ENCODE measurements at places on chromosomes 12 and 14.

DNA sequence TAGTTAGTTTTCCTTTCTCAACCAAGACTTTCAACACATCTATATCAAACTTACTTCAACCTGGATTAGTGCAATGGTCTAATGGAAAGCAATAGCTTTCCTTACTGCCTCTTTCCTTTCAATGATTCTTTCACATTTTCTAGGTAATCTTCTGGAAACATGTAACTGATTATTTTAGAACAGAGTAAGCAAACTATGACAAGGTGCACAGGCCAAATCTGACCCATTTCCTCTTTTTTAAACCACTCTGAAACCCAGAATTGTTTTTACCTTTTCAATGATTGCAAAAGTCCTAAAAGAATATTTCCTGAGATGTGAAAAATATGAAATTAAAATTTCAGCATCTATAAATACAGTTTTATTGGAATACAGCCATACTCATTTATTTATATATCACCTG is 81.6 kb upstream of the TMTC2 start:
- no peak for DNase-seq

GRCh38 chr12:1885082-1885596 is 33.3 kb downstream of the CACNA2D4 start:
- DNase-seq, result no peak

DNA sequence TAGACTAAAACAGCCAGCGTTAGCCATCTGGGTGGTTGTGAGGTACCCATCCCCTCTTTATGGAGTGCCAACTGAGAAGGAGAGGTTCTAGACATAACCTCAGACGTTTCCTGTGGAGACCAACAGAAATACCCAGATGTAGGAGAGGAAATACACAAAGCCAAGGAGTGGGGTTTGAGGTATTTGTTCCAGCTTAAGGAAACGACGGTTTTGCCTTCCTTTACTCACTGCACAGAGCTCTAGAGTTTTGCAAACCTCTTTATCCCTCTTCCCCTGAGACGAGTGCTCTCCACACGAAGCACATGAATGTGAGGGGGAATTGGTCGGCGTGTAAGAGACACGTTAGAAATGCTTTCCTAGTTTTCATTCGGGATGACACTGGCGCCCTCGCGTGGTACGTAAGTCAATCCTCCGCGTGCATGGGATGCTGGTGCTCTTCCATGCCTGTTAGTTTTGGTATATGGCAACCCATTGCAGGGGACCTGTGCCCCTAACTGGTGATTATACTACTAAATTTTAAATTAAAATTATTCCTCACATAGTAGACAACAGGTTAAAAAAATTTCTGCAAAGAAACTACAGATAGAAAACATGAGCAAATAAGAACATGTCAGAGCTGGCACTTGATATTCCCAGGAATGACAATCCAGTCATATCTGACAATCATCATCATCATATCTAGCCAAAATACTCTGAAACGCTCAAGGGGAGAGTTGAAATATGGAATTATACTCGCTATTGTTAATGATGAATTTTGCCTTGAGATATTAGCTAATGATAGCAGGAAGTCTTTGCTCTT is 121.7 kb downstream of the PPM1H start:
- peak; percentile 78 for DNase-seq

DNA sequence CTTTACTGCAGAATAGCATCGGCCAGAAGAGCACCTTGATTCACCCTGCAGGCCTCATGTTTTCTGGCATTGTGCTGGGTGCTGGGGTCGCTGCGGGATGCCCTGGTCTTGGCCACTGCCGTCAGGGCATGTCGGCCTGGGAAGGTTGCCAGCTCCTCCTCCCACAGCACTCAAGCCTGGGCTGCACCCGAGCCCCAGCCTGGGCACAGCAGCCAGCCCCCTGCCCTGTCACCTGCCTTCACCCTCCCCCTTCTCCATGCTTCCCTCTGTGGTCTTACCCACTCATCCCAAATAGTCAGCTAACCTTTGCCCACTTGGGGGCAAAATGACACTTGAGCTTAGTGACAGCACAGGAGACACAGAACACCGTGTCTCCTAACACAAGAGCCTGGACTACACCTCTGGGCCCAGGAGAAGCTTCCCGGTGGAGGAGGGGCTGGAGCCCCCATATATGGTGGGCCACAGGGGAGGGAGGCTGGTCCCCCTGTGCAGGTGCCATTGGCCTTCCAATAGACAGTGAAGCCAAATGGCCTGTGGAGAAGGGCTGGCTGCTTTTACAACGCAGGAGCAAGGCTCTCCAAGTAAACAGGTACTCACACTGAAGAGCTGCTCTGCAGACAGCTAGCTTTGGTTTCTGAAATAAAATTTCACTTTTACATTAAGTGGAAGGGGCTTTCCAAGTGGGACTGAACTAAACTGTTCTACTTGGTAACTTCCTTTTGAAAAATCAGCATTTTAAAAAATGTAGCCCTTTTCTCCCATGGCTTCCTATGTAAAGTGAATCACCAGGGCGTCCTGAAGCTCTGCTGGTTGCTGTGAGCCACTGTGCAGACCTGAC is 51.2 kb upstream of the AMN start:
- DNase-seq, result peak; percentile 55

- DNase-seq, result no peak
Observed at GRCh38 chr14:23168246-23168645, 15.2 kb downstream of the SLC7A8 start.

DNA sequence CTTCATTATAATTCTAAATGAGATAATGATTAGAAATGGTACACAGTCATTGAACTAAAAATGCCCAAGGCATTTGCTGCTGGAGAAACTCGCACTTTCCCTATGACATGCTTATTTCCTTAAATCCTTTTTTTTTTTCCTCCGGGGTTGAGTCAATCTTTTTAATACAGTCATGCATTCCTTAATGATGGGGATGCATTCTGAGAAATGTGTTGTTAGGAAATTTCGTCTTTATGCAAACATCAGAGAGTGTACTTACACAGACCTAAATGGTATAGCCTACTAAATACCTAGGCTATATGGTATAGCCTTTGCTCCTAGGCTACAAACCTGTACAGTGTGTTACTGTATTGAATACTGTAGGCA is 29.8 kb upstream of the DACT1 start:
- no peak for DNase-seq

DNA sequence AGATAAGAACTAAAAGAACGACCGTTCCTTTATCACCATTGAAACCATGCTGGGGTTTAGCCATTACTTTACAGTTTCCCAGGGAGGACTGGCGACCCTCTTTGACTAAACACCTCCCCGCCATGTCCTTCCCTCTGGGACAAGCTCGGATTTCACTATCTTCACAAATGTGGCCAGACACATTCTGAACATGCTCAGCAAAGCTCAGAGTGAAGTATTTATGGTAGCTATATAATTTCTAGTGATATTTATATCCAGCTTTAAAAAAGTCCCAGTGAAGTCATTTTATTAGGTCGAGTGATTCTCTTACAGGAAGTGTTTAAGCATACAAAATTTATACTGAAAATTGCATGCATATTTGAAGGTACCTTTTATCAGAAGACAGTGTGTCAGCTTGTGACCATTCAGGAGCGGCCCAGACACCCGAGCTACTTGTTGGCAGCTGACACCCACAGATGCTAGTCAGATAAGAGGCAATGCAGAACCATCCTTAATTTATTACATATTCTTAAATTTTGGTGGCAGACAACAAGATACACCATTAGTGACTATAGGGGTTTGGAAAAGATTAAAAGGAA is 36.8 kb downstream of the NIN start:
- DNase-seq, result no peak

DNA sequence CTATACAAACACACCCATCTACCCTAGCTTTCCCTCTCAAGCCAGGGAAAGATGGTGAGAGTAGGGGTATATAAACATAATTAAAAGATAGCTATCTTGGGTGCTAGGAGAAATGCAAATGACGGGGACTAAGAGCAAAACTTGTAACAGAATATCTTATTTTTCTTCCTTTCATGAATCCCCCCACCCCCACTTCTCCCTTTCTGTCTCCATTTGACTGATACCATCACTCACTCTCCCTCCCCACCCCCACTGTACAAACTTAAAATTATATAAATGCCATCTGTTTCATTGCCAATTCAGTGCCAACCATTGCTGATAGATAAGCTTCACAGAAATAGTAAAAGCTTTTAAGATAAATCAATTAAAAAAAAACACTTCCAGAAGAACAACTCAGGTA is 268.6 kb downstream of the SLC6A15 start:
- no peak for DNase-seq

- DNase-seq, result no peak
Observed at GRCh38 chr12:63068857-63069442, 82.1 kb downstream of the AVPR1A start.

DNA sequence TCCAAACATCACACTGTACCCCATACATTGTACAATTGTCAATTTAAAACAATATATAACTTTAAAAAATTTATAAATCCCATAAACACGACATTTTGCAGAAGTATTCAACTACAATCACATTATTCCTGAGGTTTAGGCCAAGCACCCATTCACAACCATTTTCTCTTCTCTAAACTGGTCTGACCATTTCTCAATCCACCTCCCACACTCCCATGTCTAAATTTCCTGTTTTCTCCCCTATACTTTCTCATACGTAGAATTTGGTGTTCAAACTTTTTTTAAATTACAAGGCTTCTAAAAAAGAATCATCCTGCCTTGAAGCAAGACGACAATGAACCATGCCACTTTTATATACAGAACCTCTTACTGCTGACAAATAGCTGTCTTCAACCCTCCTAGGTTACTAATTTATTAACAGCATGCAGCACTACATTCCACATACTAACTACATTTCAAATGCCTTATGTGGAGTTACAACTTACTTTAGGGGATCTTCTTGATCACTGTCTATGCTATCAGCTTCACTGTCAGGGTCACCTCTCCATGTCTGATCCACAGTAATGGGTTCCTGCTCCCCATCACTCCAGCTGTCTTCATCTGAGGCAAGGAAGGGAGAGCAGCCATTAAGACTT is 3.4 kb downstream of the KANSL2 start:
- no peak for DNase-seq

- no peak for DNase-seq
Observed at GRCh38 chr12:40819436-40820108, 127.3 kb downstream of the CNTN1 start.

Measured in Right ventricle myocardium superior (tissue), 1 donor.